ENCODE measurements at places on chromosomes 7 and 10. TPM values are rescaled to one million over a fixed set of nuclear protein-coding genes. Genes with fewer than 3 reads are reported as not detected.

- no peaks in the 10 kb centered on the region for H3K36me3 ChIP-seq
- no peak overlapping the region for H3K4me3 ChIP-seq
- no peak for DNase-seq
- H3K27me3 ChIP-seq, result no peaks in the 10 kb centered on the region
Observed at GRCh38 chr7:134589491-134589941, 40.6 kb downstream of the AKR1B15 start.

DNA sequence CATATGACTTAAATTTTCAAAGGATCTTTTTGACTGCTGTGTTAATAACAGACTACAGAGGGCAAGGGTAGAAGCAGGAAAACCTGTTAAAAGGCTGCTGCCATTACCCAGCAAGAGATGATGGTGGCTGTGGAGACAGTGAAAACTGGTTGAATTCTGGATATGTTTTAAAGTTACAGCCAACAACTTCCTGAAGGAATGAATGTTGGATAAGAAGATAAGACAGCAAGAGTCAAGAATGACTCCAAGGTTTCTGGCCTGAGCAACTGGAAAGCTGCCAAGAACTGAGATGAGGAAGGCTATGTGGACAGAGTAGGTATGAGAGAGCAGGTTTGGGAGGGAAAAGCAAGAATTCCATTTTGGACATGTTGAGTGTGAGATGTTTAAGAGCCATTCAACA lies 19.1 kb downstream of the CNOT4 start:
- no peaks in the 10 kb centered on the region for H3K36me3 ChIP-seq
- no peak overlapping the region for H3K27ac ChIP-seq
- H3K4me1 ChIP-seq, result no peaks in the 10 kb centered on the region
- no peaks in the 10 kb centered on the region for H3K27me3 ChIP-seq
- DNase-seq, result no peak

The HYAL4 gene
- not detected for total RNA-seq

DNA sequence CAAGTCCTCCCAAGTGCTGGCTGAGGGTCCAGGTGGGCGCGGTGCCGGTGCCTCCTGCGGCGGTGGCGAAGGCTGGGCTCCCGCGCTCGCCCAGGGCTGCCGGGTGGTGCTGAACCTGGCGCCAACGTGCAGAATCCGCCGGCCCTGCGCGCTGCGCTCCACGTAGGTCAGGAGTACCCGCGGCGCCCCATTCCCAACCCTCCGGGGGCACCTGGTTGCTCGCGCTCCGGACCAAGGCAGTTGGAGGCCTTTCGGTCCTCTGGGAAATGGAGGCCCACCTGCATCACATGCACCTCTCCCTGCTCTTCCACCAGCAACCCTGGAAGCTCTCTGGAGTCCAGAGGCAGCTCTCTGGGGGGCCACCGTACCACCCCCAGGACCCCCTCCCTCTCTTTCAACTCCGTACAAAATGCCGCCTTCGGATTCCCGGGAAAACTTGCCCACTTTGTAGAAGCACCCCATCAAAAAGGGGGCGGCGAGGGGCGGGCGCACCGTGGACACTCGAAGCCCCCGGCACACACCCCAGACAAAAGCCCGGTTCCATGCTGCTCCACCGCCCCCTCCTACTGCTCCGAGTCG lies 745 bp downstream of the SLC16A9 start:
- H3K27me3 ChIP-seq, result no peaks in the 10 kb centered on the region
- H3K27ac ChIP-seq, result peak overlapping the region; percentile 73
- DNase-seq, result no peak

The ITGA8 gene
- 0.02 TPM for total RNA-seq
